ENCODE measurements at places on chromosomes 5 and 9. TPM values are rescaled to one million over a fixed set of nuclear protein-coding genes. Genes with fewer than 3 reads are reported as not detected.

The PCDHAC1 gene
- total RNA-seq: 74.1 TPM

The PTPRD gene
- total RNA-seq: 336 TPM

The WNK2 gene
- total RNA-seq: 16.4 TPM

The NTRK2 gene
- 266 TPM for total RNA-seq

The CER1 gene
- total RNA-seq: not detected

The LHX2 gene
- total RNA-seq: 189 TPM

The FBXW11 gene
- 162 TPM for total RNA-seq

DNA sequence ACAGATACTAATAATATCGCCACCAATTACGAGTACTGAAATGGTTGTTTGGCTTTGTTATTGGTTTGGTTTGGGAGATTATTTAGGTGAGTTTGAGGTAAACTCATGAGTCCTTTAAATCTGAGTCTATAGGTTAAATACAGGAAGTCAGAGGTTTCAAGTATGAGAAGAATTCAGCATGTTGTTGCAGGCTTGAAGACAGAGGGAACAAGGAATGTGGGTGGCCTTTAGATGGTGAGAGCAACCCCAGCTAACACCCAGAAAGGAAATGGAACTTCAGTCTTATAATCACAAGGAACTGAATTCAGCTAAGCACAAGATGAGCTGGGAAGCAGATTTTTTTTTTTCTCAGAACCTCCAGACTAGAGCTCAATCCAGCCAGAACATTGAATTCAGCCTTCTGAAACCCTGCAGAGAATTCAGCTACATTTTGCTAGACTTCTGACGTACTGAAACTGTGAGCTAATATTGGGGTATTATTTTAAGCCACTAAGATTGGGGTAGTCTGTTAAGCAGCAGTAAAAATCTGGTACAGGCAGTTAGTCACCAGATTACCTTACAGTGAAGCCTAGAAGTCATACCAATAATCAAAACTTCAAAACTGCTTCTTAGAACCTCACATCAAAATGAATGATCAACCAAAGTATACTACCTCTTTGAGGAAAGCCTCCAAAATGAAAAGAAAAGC lies 216.0 kb upstream of the PUM3 start:
- DNase-seq: no peak

DNA sequence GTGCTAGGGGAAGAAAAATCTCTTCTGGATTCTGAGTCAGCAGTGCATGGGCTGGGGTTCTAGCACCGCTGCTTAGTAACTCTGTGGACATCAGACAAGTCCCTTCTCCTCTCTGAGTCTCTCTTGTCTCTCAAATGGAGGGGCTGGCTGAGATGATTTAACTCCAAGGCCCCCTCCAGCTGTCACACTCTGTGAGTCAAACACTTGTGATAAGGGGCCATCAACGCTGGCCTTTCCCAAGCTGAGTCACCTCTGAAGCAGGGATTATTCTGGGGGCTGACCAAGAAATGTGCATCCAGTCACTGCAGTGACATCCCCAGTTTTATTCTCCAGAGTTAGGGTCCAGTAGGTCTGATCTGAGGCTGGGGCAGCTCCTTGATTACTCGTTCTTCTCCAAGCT lies 110.4 kb upstream of the ZNF462 start:
- DNase-seq: no peak

DNA sequence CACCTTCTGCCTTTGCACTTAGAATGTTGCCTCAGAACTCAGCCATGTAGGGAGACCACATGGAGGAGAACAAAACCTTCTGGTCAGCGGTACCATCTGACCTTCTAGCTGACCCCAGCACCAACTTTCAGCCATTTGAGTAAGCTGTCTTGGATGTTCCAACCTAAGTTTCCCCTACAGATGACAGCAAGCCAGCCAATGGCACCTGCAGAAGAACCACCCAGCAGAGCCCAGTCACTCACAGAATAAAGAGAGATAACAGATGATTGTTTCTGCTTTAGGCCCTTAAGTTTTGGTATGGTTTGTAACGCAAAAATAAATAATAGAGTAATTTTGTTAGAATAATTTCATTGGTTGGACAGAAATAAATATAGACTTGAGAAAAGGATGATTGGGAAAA lies 10.4 kb downstream of the DNAH5 start:
- no peak for DNase-seq

DNA sequence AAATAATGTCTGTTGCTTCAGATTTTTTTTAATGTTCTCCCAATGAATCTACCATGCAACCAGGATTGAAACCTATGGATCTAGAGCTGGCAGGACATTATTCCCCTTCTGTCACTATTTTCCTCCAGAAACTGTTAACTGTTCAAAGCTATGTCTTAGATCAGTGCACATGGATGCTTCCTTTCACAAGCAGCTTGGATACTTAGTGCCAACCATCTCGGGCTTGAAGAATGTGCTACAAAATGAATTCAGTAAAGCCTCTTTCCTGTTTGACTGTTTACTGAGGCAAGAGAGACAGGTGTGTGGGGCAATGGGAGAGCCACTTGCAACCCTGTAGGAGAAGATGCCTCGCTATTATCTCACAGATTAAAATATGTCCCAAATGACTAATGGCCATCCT lies 774.8 kb downstream of the KCTD16 start:
- no peak for DNase-seq

DNA sequence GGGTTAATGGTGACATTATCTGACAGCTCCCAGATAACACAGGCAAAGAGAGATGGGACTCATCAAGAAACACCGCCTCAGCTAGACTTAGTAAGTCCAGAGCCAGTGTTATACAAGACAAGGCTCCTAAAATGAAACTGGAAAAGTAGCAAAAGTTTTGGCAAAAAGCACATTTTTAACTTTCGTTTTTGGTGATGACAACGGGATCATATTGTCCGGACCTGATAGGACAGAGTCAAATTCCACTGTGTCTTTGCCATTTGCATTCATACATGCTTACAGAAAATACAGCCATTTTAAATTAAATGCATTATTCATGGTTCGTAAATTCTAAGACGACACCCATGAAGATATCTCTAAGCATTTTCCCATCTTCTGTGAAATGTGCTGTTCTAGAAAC lies 152.1 kb downstream of the CRB2 start:
- no peak for DNase-seq

GRCh38 chr9:137607141-137607857 lies 1.8 kb downstream of the ARRDC1 start:
- no peak for DNase-seq

DNA sequence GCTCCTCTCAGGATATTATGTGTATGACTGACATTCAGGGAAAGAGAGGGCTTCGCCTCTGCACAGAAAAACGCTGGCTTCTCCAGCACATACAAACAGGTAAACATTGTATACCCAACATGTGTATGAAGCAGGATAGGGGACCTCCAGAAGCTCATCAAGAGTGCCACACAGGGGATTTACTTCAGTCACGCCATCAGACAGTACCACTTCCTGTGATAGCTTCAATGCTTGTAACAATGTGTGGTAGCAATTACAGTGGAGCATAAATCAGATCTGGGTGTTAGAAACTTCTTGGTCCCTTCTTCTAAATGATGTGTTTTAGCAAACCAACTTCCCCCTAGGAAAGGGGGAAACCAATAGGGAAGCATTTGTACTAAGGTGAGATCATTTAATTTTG lies 160.8 kb downstream of the TSSK1B start:
- DNase-seq: no peak

- DNase-seq: no peak
Observed at GRCh38 chr5:55919625-55920024, 68.5 kb downstream of the IL31RA start.

DNA sequence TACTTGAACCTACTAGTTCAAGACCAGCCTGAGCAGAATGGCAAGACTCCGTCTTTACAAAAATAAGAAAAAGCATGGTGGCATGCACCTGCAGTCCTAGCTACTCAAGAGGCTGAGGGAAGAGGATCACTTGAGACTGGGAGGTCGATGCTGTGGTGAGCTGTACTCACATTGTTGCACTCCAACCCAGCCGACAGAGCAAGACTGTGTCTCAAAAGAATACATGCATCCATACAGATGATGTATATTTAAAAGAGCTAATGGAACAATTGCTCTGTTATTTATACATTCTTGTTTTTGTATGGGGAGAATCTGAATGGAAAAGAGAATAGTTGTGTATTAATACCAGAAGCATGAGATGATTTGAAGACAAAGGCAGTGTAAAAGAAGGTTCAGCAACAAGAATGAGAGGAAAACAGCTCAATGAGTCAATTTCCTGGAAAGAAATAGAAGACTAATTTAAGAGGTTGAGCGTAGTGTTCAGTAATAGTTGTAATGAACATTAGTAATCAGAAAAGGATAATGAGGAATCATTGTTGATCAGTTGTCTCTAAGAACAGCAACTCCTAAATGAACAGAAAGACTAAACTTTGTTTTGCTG lies 1.9 kb upstream of the LRRC70 start:
- no peak for DNase-seq

GRCh38 chr5:149489605-149490037 lies 61.6 kb downstream of the CSNK1A1 start:
- DNase-seq: no peak

DNA sequence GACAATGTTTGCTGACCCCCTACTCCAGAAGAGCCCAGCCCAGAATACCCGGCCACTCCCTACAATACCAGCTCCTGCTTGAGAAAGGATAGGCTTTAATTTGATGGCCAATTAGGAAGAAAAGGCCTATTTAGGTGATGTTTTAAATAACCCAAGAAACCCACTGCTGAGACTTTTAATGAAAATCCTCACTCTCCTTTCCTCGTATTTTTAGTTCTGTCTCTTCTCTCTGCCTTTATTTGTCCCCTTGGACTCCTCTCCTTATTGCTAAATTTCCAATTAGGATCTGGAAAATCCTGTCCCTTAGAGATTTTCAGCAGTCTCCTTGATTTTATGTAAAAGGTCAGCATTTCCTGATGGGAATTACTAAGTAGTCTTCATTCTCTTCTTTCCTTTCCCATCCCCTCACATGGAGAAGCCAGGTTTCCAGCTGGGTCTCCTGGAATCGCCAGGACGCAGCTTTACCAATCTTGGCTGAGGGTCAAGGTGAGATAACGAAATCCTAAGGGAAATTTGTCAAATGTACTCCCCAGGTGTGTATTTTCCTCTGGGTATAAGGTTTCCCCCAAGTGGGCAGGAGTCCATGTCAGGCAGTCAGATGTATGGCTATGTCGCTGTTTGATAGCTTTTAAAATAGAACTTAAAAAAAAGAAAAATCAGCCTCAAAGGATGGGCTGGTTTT lies 11.7 kb downstream of the STC2 start:
- no peak for DNase-seq

DNA sequence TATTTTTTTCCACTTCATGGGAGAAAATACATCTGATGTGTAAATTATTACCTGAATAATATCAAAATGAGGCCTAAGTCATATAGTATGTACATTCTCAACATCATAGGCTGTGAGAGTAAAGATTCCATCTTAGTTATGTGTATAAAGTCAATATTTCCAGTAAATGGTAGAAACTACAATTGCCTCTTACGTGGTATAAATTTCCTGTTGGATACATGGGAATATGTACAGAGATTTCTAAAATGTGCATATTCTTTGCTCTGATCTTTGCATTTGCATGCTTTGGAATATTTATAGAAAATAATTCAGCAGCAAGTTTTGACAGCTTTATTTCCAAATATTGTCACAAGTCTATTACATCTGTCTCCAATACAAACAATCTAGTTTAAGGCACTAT lies 78.8 kb downstream of the GABRB2 start:
- DNase-seq: no peak
